ENCODE measurements at places on chromosomes 11 and 22.

DNA sequence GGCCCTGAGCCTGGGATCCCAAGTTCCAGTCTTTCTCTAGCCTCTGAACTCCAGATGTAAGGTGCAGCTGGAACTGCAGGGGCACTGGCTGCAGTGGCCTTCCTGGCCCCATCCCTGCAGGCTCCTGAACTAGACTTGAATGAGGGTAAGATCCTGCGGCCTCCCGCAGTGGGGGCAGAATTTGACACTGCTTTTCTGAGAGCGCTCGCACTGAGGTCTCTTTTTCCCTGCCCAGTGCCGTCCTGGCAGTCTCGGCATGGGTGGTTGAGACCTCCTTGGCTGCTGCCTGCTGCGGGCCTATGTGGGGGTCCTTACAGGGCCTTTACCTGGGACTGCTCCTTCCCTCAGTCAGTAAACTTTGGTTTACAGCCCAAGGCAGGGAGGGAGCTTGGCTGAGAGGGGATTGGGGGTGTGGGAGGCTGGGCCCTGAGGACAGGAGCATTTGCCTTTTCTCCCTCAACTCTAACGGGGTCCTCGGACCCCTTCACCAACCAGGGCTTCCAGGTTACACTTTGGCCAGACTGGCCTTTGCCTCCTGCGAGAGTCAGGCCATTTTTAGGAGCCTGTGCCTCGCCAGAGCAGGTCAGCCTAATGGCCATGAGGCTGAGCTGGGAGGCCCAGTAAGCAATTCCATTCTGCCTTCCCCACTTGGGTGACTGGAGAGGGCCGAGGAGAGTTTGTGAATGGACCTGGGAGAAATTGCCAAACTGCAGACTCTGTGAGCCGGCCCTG, 35.4 kb downstream of the FAM83F start:
- no peak for DNase-seq

DNA sequence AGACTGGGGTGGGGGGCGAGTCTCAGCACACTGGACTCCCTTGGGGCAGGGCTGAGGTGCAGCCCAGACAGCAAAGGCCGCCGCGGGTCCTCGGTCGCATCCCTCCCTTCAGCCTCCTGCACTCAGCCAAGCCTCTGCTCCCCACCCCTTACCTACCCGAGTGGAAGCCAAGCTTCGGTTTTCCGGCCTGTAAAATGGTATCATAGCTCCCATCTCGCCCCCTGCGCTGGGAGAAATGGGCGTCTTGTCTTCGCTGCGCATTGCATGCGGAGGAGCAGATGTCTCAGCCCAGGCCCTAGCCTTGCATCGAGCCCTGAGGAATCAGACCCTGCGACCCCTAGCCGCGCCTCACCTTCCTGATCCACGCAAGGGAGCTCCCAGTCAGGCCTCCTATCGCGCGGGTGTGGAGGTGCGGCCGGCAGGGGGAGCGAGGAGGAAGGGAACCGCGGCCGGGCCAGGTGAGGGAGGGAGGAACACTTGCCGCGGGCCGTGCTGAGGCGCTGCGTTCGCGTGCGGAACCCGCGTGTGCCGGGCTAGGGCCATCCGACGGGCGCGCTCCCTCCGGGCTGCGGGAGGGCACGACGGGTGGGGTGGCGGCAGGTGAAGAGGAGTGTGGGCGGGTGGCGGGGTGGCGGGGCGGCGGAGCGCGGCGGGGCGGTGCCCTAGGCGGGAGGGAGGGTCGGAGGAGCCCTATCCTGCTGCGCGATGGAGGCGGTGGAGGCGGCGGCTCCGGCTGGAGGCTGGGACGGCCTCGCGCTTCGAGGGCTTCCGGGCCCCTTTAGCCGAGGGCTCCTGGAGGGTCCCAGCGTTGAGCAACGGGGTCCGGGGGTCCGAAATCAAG, 4.1 kb upstream of the TBX1 start:
- peak; percentile 40 for DNase-seq

- DNase-seq: no peak
These were observed 23.0 kb downstream of the PPIL2 start for GRCh38 chr22:21688706-21689381.

DNA sequence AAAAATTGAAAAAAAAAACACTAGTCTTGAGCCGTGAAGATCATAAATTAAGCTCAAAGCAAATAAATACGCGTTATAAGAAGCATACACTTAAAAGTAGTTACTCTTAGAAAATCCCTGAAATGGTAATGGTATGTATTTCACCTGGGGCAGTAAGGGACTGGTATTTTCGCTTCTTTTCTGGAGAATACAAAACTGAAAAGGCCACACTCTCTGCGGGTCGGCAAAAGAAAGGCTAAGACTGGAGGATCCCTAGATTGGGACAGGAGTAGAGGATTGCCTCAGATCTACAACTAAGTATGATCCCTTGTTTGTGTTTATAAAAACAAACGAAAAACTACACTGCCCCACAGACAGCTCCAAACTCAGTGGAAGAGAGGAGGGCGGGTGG, 617 bp downstream of the TSG101 start:
- DNase-seq: no peak

- no peak for DNase-seq
These were observed 1002.7 kb downstream of the BRD1 start for GRCh38 chr22:48824712-48825651.

DNA sequence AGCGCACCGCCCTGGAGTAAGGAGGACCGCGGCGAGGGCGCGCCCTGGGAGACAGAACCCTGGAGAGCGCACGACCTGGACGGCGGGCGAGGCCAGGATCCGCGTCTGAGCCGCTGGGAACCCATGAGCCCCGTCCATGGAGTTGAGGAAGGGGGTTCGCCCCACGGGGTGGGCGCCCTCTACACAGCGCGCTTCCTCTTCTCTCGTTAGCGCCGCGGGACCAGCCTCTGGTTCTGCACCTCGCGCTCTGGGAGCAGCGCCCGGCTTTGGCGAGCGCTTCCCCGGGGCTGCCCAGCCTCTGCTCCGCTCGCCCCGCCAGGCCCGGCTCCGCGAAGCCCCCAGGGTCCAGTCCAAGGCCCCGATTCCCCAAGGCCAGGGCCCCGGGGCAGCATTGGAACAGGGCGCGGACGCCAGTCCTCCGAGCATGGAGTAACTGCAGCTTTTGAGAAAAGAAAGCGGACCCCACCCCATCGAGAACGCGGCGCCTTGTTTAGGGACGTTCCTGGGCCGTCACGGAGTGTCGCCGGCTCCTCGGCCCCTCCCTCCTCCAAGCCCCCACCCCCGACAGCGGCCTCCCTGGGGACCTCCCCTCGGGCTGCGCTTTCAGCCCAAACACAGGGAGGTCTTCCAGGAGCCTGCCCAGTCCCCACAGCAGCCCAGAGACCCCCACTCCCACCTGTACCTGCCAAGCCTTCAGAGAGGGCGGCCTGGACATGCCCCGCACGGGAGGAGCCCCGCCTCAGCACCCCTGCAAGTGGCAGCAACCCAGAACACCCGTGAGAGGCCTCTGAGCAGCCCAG, 56.2 kb downstream of the BRD1 start:
- DNase-seq: no peak

GRCh38 chr11:79694368-79694767, 253.5 kb upstream of the TENM4 start:
- no peak for DNase-seq

GRCh38 chr22:46508491-46508999, 28.9 kb downstream of the CELSR1 start:
- no peak for DNase-seq

GRCh38 chr11:24754406-24754805, 257.6 kb downstream of the LUZP2 start:
- DNase-seq: no peak

DNA sequence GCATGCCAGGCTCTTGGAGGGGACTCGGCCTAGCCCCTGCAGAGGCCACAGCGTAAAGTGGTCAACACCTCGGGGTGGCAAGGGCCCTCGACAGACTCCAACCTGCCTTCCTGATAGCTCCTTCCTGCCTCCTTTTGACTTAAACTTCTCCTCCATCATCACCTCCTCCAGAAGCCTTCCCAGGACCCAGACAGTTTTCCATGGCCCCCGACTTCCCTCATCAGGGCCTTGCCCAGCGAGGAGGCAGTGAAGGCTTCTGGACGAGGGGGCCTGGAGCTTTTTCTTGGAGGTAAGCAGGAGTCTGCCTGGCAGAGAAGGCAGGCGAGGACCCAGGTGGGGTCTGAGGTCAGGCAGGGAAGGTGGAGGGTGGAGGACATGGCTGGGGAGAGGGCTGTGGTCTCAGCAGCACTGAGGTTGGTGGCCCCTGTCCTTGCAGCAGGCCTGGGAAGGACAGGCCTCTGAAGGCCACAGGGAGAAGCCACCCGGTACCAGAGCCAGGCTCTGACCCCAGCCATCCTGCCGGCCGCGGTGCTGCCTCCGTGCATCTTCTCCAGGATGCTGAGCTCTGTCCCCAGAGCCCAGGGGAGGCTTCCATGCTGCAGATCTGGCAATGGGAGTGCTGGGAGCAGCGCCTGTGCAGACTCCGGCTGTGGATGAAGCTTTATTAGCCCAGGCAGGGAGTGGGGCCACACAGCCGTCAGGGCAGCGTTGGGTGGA, 81.4 kb downstream of the WNT7B start:
- no peak for DNase-seq

DNA sequence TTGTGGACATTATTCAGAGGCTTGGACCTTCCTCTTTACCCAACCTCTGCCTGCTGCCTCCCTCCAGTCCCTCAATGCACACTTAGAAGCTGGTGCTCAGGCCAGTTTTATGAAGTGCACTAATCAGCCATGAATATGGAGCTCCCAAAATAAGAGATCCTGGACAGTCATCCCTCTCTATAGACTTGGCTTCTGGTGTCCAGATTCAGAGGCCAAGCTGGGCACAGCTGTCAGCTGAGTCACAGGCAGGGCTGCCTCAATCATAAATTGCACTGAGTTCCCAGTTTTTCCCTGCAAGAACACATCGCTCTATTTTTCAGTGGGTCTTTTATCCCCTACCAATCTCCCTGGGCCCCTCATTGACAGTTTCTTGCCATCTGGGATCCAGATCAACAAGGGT, 161.7 kb upstream of the CADM1 start:
- DNase-seq: no peak

- no peak for DNase-seq
These were observed 197.7 kb downstream of the CASP12 start for GRCh38 chr11:104700609-104701008.

GRCh38 chr11:125407046-125407445, 89.0 kb downstream of the FEZ1 start:
- no peak for DNase-seq

- no peak for DNase-seq
These were observed 10.1 kb downstream of the MCM5 start for GRCh38 chr22:35409783-35410662.

GRCh38 chr11:120192831-120193625, 17.8 kb upstream of the OAF start:
- no peak for DNase-seq

DNA sequence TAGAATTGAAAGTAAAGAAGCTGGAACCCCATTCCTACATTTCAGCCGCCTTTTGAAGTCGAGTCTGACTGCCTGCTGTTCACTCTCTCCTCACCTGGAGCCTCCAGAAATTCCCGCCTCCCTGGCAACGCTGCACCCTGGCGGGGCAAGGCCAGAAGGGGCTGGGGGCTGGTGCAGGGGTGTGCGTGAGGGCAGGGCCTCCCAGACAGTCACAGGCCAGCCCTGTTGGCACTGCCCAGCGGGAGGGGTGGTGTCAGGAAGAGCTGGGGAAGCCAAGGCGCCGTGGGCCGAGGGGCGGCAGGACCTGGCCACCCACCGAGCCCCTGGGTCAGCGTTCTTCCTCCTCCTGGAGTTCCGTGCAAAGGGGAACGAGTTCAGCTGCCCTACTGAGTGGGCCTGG, 123.2 kb downstream of the KCNQ1OT1 start:
- no peak for DNase-seq

- no peak for DNase-seq
These were observed 227.4 kb downstream of the CADM1 start for GRCh38 chr11:115276799-115277198.

DNA sequence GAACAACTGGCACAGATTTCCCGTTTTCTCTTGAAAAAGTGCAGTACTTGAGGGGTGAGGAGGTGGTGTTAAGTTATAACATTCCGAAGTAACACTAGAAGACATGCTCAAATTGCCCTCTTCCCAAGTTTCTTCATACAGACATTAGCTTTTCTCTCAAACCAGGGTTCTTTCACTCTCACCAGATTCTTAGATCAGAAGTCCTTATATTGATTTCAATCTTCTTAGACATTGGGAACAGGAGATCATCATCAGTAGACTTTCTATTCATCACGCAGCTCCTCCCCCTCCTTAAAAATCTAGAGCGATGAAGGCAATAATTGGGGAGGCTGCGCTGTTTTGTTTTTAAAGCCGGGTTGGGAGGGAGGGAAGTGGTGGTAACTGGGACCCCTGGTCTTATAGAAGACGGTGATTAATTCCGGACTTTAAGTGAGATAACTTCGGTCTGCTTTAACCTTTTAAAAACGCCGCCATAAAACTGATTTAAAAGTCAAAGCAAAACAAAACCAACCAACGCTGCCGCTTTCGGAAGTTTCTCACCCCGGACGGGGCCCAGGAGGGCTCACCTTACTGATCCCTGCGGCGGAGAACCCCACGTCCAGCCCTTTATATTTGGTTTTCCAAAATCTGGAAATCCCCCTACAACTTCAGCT, 665 bp downstream of the USP28 start:
- no peak for DNase-seq

DNA sequence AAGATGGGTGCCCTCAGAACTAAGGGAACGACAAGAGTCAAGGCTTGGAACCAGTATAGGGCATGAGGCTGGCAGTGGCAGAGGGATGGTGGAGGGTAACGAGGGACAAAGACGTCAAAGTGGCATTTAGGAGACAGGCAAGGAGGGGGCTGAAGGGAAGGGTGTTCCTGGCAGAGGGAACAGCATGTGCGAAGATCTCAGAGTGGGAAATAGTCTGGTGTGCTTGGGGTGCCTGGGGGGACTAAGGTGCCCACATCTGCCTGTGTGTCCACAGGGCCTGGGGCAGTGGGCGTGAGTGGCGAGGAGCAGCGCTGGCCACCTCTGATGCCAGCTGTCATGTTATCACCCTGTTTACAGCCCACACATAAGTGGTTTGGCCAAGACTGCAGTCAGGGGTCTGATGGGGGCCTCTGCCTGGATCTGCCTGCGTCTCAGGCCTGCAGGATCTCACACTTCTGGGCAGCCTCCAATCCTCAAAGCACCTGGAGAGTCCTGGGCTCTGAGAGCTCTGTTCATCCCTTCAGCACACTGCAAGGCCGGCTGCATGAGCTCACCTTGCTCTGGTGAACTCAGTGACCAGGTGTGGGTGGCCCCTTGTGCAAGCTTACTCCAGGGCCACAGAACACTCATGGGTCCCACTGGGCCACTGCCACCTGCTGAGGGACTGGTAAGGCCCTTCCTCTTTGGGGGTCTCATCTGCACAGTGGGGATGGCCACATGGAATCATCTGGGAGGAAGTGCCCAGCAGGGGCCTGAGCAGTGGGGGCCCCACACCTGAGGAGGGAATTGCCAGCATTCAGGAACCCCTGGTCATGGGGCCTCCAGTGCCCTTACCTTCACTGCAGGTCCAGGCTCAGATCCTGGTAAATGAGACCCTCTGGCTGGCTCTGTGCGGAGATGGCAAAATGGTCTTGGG, 89.7 kb upstream of the SHISAL1 start:
- DNase-seq: no peak

Data from stimulated activated CD8-positive, alpha-beta memory T cell treated with anti-CD3 and anti-CD28 coated beads, Interleukin-2, amount 100 ng/mL, for 48 hours (primary cell).